ENCODE measurements at places on chromosomes 3 and 15. TPM values are rescaled to one million over a fixed set of nuclear protein-coding genes. Genes with fewer than 3 reads are reported as not detected.

GRCh38 chr15:80007532-80007931 lies 36.5 kb upstream of the BCL2A1 start:
- DNase-seq: no peak

DNA sequence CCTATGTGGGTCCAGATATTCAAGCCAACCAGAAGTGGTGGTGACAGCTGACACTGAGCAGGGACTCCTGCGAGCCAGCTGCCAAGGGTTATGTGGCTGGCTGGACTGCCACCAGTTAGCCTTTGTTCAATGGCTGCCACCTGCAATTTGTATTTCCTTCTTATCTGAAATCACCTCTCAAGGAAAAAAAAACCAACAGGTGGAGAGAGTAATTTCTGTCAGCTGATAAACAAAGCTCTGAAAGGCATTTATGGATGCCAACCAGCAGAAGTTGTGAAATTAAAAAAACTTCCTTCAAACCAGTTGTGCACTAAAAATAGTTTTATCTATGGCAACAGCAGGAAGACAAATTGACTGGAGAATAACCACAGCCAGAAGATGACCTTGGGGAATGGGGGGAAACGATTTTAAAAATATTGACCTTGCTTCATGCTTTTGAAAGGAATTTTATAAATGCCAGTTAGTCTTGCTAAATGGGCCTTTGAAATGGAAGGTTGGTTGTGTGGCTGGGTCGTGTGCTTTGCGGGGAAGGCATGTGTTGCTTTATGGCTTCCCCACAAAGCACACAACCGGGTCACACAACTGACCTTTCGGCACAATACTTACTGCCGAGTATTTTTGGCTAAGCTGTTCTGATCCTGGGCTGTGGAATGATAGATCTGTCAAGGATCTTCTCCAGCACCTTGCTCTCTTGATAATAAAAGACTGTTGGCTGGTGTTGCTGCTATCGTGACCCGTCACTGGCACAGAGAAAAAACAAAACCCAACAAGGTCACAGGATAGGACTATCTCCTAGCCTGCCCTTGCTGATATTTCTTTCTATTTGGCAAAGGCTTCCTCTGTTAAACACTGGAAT lies 3.5 kb downstream of the MYZAP start:
- DNase-seq: no peak

- DNase-seq: no peak
Observed at GRCh38 chr15:100766243-100767000, 113.2 kb upstream of the ALDH1A3 start.

- DNase-seq: no peak
Observed at GRCh38 chr15:87033056-87033455, 953.4 kb downstream of the AGBL1 start.

GRCh38 chr15:58213587-58214338 lies 75.6 kb downstream of the AQP9 start:
- DNase-seq: no peak

GRCh38 chr3:55719006-55719405 lies 231.9 kb upstream of the WNT5A start:
- no peak for DNase-seq

DNA sequence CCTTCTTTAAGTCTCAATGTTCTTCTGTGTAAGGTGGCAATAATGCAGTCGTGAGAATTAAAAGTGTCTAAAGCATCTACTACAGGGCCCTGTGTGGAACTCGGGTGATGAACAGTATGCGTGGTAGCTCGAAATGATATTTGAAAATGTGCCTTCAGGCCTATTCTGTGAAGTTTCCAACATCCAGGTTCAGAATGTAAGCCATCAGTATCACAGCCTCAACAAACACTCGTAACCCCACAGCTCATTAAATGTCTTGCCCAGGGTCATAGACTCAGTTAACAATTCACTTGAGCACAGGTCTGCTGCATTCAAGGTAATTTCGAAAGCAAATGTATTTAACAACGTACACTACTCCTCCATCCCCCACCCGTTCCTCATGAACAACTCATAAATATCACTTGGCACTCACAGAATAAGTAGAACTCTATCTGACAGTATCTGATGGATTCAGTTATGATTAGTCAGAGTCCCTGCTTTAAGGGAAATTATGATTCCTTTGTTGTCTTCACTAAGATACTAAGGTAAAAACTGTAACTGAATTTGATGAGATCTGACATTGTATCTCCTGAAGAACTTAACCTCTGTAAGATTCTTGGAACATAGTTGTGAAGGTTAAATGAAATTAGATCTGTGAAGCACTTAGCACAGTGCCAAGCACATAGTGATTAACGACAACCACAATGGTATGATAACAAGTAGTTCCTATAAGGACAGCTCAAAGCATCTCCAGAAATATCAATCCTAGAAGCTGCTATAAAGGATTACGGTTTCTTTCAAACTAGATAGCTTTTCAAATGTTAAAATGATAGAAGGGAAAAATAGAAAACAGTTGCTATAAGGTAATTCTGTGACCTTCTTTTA lies 642.3 kb downstream of the TBL1XR1 start:
- DNase-seq: no peak

GRCh38 chr3:177569193-177569592 lies 371.9 kb upstream of the TBL1XR1 start:
- DNase-seq: no peak

DNA sequence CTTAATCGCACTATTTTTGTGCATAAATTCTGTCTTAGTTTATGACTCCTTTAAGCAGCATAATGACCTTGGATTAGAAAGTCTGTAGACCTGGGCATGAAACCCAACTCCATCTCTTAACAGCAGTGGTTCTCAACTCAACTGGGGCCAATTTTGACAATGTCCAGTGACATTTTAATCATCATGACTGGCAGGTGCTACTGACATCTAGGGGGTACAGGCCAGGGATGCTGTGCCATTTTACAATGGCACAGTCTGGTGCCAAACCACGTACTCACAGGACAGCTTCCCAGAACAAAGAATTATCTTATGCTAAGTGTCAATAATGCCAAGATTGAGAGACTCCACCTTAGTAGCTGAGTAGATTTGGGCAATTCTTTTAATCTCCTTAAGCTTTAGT lies 405.0 kb downstream of the NTRK3 start:
- DNase-seq: no peak

The PRSS50 gene
- 0.80 TPM for total RNA-seq

The PGBD4 gene
- total RNA-seq: 1.3 TPM

The LARP6 gene
- 24.6 TPM for total RNA-seq

The CLDN11 gene
- total RNA-seq: 11.8 TPM
